ENCODE measurements at places on chromosomes 4 and X. TPM values are rescaled to one million over a fixed set of nuclear protein-coding genes. Genes with fewer than 3 reads are reported as not detected.

Gene NUDT9
- total RNA-seq = 30.2 TPM

Gene DCLK2
- total RNA-seq = 19.9 TPM

Gene DNAAF6
- total RNA-seq = not detected

- DNase-seq = no peak
Measured at GRCh38 chr4:185305979-185306442, 89.7 kb downstream of the LRP2BP start.

DNA sequence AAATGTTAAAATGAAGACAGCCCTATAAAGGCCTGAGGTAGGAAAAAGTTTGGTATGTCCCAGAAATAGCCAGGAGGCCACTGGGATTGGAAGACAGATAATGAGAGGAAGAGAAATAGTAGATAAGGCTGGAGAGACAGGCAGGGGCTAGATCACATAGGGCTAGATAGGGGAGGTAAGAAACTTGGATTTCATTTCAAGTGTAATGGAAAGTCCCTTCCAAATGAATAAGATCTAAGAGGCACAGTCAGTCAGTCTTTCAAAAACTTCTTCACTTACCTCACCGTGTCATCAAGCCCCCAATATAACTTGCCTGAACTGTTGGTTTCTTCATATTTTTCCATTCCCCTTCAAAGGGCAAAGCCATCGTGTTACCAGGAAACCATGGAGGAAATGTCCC lies 121.8 kb downstream of the SPCS3 start:
- DNase-seq = no peak

DNA sequence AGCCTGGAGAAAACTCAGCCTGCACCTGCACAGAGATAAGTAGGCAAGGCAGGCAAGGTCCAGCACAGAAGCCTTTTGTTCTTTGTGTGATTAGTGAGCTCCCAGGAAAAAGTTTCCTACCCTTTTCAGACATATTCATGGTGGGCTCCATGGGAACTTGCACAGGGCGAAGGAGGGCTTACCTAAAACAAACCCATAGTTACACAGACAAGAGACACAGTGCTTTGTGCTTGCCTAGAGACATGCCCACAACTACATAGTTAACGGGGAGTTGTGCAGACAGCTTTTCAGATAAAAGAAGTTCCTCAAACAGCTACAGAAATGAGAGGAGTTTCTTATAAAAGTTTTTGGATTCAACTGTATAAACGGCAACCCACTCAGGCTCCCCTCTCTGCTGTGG lies 180.5 kb downstream of the GLUD2 start:
- DNase-seq = no peak

DNA sequence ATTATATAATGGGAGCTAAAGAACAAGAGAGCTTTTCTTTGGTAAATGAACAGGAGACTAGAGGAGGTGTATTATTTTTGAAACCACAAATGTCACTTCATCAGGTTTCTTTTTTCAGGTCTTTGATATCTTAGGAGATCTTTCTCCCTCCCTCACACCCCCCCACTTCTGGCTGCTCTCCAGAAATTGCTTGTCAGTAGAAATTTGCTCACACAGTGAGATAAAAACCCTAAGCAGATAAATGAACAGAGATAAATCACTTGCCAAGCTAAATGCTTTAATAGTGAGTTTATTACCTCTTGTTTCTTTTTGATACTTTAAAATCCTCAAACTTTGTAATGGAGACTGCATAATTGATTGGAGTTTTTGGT lies 421.2 kb upstream of the TENM3 start:
- DNase-seq = no peak

- DNase-seq = no peak
Measured at GRCh38 chr4:38378478-38378877, 285.5 kb upstream of the KLF3 start.

DNA sequence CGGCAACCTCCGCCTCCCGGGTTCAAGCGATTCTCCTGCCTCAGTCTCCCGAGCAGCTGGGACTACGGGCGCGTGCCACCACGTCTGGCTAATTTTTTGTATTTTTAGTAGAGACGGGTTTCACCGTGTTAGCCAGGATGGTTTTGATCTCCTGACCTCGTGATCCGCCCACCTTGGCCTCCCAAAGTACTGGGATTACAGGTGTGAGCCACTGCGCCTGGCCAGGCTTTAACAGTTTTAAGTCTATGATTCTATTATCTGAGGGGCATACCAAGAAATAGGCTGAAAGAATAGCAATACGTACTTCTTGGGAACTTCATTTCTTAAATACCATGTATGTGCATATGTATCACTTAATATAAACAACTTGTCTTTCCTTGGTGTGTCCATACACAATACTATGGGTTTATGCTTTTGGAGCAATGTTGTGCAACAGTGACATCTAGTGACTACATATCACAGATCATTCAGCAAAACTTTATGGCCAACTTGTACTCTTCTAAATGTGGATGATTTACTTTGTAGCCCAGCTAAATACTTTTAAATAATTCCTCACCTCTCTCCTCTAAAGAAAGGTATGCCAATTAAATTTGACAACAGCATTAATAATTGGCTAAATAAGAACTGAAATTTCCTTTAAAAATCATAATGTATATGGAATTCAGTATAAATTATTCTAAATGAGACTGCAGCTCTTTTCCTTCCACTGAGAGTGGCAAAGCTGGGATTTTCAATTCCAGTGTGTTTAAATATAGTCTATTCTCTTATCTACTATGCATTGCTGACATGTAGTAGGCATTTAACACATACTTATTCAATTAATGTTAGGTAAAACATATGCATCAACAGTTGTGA lies 10.4 kb downstream of the SLC9B1 start:
- no peak for DNase-seq

Measured in Right ventricle myocardium inferior (tissue), 1 donor.